ENCODE measurements at places on chromosomes 13 and 19.

DNA sequence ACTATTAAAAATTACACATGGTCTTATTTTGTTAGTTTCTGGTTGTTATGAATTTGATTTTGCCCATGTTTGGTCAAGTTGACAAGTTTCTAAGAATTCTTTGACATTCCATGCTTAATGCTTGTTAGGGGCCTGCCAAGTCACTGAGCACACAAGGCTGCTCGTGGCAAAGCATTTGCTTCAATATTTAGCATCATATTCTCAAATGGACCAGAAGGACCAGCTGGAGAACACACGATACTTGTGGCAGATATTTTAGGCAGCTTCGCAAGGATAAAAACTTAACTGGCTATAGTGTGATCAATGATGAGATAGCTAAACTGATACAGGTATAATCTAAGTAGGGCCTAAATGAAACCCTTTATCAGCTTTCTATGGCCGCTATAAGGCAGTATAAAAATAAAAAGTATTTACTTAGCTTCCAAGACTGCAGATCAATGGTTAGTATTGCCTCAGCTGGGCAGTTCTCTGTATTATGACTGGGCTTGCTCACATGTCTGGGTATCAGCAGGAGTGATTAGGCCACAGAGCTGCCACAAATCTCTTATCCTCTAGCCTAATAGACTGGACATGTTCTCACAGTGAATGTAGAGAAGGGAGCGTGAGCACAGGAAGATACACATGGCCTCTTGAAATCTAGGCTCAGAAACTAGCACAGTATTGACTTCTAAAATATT is 155.9 kb upstream of the SPRY2 start:
- DNase-seq: no peak

DNA sequence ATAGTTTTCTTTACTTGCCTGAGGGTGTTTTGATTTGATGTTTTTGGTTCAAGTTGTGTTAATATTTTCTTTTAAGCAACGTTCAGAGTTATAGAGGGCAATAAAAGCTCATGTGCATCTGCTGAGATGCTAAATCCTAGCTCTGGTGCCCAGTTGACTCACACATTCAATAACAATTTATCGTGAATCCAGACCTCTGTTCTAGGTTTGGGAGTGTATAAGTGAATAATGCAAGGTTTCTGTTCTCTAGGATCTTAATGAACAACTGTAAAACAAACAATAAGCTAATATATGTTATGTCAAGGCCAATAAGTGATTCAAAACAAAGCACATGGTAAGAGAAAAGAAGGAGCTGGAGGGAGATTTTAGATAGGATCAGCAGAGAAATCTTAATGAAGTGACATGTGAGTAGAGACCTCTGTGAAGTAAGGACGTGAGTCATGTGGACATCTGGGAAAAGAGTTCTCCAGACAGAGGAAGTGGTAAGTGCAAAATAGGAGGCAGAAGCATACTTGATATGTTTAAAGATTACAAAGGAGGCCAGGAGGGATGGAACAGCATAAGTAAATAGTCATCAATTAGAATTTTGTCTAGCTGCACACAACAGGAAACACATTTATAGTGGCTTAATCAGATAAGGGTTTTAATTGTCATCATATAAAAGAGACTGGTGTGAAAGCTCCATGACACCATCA is 278.5 kb upstream of the HTR2A start:
- DNase-seq: no peak

GRCh38 chr19:3459089-3459881 is 21.0 kb downstream of the SMIM24 start:
- DNase-seq: no peak

GRCh38 chr13:94825507-94825906 is 113.2 kb upstream of the SOX21 start:
- no peak for DNase-seq

DNA sequence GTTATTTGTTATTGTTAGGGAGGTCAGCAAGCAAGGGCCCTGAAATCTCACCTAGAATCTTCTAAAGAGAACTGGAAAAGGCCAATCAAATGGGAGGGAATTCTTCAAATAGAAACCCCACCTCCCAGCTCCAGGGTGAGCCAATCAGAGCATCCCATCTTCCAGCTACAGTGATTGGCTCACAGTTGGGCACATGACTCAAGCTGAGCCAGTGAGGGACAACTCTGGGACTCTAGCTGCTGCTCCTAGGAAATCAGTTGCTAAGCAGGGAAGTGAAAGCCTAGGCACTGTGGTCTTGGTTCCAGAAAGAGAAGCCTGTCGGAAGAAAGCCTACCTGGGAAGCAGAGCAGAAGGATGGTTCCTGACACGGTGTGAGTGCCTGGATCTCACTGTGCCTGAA is 13.4 kb downstream of the TM6SF2 start:
- DNase-seq: no peak

- DNase-seq: no peak
Observed at GRCh38 chr19:29529646-29530539, 4.1 kb downstream of the VSTM2B start.

GRCh38 chr13:48494874-48495273 is 38.0 kb downstream of the RCBTB2 start:
- DNase-seq: no peak

DNA sequence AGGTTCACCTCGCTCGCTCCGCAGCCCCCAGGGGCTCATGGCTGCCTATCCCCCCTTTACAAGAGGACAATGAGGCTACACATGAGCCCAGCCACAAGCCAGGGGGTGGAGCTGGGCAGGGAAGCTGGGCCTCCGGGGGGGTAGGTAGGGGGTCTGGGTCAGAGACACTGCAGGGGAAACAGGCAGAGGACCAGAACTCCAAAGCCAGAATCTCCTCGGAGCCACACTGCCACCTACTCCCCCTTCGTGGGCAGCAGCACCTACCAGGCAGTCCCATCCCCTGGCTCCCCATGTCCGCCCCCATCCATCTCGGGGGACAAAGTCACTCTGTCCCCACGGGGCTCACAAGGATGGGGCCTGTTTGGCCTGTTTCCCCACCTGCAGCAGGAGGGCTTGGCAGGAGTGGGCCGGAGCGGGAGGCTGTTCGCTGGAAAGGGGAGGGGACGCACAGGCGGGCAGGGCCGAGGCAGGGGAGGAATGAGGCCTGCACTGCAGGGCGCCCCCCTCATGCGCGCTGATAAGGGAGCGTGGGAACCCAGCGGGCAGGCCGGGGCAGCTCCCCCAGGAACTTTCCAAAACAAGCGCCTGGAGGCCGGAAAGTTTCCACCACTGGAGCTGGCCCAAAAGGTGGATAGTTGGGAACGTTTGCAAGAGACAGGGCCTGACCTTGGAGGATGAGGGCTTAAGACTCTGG is 545 bp upstream of the ISYNA1 start:
- no peak for DNase-seq

- no peak for DNase-seq
Observed at GRCh38 chr13:26881154-26881553, 120.6 kb upstream of the GPR12 start.

DNA sequence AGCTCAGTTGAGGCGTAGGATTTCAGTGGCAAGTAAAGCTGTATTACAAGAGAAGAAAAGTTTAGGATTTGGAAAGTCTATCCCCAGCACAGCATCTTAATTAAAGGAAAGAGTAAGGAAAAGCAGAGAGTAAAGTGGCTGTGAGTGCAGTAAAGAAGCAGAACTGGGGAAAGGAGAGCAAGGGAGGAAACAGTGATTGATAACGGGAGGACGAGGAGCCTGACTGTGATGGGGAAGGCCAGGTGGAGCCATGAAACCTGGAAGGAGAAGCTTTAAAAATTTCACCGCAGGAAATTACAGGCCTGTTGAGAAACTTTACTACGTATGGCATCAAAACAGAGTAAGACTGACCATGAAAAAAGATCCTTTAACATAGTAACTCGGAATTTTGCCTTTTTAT is 175.6 kb downstream of the SHISA2 start:
- DNase-seq: no peak

GRCh38 chr19:54928299-54928698 is 19.0 kb downstream of the NLRP7 start:
- DNase-seq: no peak

DNA sequence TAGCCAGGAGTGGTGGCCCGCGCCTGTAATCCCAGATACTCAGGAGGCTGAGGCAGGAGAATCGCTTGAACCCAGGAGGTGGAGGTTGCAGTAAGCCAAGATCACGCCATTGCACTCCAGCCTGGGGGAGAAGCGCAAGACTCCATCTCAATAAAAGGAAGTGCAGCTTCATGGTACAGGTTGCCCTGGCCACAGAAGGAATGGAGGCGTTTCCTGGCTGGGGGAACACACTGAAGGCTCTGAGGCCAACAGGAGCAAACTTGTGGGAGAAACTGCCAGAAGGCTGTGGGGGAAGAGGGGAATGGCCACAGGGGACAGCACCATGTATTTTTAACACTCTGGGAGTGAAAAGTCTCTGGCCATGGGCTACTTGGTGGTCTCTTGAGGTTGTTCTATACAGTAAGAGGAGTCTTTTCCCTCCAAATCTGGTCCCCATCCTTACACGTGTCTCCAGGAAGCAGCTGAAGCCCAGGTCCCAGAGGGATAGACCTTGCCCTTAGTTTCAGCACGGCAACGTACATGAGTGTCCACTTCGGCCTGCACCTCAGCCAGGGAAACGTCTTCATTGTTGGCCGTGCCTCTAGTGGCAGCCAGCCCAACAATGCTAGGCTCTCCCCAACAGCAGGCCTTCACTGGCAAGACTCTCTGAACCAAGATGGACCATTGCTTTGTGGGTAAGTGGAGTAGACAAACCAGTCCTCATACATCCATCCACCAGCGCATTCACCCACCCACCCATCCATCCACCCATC is 7.4 kb downstream of the MICOS13 start:
- DNase-seq: no peak

- DNase-seq: no peak
Observed at GRCh38 chr13:74732736-74733385, 598.7 kb upstream of the KLF12 start.

- no peak for DNase-seq
Observed at GRCh38 chr19:50548191-50549058, 19.8 kb downstream of the LRRC4B start.

DNA sequence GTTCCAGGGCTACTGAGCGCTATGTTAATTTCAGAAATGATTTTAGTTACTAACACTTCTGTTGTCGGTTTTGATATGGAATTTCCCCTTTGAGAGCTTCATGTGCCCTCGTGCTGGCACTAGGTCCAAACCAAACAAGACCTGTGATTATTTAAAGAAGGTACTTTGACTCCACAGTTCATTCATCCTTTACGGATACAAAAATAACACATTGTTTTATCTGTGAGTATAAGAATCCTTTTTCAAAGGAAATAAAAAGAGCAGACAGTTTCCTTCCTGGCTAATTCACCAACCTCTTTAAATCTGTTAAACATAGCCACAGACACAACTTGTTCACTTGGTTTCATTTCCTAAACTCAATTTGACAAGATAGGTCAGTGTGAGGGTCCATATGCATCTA is 141.2 kb downstream of the FLT1 start:
- DNase-seq: no peak

DNA sequence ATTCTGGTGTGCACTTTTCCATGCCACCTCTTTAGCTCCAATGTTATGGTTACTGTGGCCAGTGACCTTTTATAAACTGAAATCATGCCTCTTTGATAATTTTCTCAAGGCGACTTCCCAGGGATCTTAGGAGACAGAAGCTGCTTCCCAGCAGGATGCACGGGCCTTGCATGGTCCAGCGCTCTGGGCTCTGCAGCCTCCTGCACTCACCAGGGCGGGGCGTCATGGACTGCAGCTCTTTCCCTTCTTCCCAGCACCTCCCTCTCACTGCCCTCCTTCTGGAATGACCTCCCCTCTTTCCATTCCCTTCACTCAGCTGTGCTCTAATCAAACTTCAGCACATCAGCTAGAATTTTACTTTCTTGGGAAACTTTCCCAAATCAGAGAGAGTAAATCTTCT is 318.3 kb downstream of the IRS2 start:
- DNase-seq: no peak

DNA sequence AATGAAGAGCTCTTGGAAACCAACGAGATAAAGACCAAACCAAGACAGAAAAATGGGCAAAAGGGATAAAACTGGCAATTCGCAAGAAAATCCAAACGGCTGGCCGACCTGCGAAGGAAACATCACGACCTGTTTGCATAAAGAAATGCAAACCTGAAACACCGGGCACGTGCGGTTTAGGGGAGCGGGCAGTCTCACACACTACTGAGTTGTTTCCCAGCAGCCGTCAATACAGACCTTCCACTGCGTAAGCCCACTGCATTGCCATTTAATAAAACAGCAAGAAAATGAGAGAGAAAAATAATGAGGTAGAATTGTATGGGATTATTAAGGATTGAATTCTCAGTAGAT is 642 bp upstream of the PEG3 start:
- no peak for DNase-seq
